ENCODE measurements at places on chromosomes 1 and 21.

- DNase-seq = no peak
Measured at GRCh38 chr21:46158666-46159300, 3.4 kb upstream of the FTCD start.

- no peak for DNase-seq
Measured at GRCh38 chr21:35559128-35559828, 501.0 kb downstream of the SETD4 start.

DNA sequence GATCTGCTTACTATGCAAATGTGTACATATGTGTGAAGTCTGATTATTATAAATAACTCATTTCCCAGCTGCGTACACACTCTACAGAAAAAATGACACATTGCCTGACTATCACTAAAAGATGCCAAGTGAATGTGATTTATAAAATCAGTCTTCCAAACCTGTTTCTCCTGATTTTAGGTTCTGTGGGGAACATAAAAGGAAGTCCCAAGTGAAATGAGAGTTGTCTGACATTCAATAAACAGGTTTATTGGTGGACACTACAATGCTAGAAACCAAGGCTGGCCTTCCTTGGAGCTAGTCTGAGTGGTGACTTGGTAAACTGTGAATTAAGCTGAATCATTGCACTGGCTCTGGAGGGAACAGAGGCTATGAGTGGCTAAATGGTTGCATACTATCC lies 287.9 kb upstream of the ESRRG start:
- DNase-seq = no peak

GRCh38 chr1:217097819-217098218 lies 374.6 kb upstream of the ESRRG start:
- DNase-seq = no peak

GRCh38 chr1:224219011-224219611 lies 36.1 kb downstream of the DEGS1 start:
- DNase-seq = no peak
